Kasumi-1 (cell line): ENCODE measurements at places on chromosomes 1 and 21.

- DNase-seq: no peak
Observed at GRCh38 chr1:175222296-175222938, 29.8 kb upstream of the KIAA0040 start.

GRCh38 chr1:66489151-66489550 lies 44.8 kb upstream of the SGIP1 start:
- no peak for DNase-seq

DNA sequence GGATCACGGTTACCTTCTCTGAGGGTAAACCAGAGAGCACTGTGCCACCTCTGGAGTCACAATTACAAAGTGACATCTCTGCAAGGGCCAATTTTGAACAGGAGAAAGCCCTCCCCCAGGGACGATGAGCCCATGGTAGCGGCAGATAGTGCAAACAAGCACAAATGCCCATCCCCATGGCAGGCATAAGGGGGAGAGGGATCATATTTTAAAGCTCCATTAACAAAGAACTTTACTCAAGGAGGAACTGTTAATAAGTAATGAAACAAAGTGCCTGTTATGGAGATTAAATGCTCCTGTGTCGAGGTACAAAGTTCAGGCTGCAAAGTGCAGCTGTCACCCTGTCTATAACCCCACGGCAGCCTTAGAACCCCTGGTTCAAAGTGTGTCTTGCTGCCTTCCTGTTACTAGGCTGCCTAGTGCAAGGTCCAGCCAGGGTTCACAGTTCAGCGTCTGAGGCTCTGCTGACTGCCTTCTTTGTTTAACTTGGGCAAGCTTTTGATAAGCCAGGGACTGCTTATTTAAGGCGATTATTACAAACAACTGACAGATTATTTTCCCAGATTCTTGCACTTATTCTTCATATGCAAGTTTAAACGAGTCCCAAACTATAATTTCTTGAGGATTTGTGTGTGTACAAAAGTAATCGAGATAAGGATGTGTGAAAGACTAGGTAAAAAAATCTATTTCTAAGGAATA lies 75.7 kb upstream of the NRIP1 start:
- DNase-seq: no peak

- DNase-seq: no peak
Observed at GRCh38 chr1:87052400-87052799, 138.0 kb downstream of the HS2ST1 start.

DNA sequence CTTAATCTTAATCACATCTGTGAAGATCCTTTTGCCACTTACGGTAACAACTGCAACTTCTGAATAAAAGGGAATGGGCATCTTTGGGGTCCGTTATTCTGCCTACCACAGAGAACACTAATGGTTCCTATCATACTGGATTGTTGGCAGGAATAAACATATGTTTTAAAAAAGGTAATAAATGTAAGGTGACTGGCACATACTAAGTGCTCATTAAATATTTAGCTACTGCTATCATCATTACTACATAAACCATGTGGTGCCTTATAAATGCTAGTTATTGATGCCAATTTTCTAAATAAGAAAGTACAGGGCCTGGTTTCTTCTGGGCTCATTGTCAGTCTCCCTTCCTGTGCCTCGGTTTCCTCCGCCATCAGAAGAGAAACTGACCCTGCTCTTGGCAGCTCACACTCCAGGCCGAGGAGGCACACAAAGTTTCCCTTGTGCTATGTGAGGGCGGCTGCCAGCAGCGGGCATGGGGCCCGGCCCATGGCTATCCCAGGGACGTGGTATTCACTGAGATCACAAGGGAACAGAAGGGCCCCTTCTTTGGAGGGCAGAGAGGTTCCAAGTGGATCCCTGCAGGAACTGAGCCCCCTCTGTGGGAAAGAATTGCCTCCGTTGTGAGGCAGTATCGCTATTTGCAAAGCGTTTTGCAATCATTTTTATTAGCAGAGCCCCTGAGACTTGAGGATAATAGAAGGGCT lies 26.2 kb downstream of the NAV1 start:
- DNase-seq: no peak

- DNase-seq: no peak
Observed at GRCh38 chr1:237759377-237759776, 131.3 kb downstream of the ZP4 start.

DNA sequence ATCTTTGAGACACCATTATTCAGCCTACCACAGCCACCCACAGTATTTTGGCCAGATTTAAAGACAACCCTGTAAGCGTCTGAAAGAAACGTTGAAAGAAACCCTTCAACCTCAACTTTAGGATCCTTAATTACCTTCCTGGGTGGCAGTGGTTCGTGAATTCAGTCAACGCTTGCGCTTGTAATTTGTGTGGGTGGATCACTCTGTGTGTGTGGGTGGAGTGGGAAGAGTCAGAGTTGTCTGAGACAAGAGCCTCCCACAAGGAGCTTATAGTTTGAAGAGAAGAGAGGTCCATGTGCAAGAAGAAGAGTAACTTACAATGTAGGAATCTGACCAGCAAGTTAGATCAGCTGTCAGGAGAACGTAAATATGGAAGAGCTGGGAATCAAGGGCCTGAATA lies 8.4 kb downstream of the COQ8A start:
- no peak for DNase-seq

DNA sequence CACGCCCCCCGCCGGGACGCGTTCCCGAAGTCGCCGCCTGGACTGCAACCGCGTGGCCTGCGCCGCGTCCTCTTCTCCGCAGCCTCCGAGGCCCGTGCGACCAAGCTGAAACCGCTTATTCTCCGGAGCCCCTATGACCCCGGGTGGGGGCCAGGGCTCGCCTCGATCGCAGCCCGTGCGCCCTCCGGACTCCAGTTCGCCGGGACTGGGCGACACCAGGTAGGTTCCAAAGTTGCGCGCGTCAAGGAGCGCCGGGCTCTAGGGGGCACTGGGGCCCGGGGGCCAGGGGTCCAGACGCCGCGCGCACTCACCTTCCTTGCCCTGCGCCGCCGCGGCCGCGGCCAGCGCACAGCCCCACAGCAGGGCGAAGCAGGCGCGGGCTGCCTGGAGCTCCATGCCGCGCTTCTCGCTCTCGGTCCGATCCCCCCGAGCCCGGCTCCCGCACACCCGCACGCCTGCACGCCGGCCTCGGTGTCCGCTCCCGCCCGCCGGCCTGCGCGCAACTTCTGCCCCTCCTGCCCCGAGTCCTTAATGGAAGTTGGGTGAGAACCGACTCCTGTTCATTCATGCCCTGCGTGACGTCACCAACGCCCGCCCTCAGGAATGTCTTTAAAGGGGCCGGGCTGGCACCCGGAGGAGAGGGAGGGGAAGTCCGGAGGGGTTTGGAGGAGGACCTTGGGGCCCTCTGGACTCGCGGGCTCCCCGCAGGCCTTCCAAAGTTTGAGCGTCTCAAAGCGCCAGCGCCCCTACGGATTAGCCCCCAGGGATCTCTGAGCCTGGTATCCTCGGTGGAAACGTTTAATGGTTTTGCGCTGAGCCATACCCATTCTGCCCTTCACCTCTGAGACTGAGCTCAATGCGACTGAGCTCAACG lies at the start of gene EPHA2:
Gene EPHA2, minus strand, starts transcription at position 533 of the 874 bp plus-strand sequence. Its CDS starts 137 bp downstream, at position 396.
- no peak for DNase-seq

DNA sequence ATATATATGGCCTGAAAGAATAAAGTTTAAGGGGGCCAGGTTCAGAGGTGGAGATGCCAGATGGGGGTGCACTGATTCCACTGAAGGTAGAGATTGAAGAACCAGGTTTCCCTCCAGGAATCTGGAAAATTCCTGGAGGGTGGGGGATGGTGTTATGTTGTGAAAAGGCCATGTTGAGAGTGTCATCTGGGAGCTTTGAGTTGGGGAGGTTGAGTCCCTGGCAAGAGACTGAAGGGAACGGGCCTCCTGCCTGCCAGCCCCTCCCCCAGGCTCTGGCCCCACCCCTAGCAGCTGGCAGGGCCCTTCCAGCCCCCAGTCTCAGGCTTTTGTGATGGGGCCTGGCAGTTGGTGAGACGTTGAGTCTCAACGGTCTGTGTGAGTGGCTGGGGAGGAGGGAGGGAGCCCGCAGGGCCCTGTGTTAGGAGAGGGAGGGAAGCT lies 4.1 kb downstream of the PTPRU start:
- no peak for DNase-seq

- DNase-seq: no peak
Observed at GRCh38 chr1:204834336-204834735, 36.3 kb upstream of the NFASC start.

GRCh38 chr1:157166590-157166989 lies 28.4 kb upstream of the ETV3 start:
- no peak for DNase-seq

DNA sequence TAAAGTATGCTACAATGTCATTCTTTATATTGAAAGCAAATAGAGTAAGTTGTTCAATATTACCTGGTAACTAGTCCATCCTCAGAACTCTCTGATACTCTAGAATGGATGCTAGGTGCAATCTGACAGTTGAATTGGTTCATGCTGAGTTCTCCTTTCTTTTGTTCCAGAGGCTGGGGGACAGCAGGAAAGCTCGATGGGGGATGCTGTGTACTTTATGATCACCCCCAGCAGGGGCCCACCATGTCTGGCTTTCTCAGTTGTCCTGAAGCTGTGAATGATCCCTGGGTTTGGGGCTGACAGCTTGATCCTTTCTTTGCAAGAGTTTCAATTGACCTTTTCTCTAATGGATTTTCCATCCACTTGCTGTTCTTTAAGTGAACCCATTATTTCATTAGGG lies 22.5 kb downstream of the FMN2 start:
- DNase-seq: no peak

DNA sequence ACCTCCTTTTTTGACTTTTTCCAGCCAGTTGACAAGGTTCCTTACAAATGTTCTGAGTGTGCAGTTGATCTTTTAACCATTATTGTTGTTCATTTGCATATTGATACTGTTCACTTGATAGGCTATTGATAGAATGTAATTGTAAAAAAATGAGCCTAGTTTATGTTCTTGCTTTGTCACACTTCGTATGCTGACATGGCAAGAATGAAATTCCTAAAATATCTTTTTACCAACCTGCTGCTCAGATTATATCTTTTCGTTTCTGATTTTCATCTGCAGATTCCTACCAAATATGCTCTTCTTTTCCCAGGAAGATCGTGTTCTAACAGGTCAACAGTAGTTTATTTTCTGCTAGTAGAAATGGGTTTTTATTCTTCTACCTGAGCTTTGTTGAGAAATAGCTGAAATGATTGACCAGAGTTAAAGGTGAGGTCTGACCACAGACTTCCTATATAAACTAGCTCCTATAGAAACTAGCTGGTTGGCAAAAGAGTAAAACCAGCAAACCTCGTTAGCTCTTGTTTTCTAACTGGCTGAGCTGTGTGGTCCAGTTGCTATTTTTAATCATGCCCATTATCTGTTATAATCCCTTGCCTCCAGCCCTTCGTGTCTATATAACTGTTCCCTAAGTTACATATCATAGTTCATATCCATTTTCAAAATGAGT lies 174.8 kb downstream of the HS2ST1 start:
- no peak for DNase-seq

DNA sequence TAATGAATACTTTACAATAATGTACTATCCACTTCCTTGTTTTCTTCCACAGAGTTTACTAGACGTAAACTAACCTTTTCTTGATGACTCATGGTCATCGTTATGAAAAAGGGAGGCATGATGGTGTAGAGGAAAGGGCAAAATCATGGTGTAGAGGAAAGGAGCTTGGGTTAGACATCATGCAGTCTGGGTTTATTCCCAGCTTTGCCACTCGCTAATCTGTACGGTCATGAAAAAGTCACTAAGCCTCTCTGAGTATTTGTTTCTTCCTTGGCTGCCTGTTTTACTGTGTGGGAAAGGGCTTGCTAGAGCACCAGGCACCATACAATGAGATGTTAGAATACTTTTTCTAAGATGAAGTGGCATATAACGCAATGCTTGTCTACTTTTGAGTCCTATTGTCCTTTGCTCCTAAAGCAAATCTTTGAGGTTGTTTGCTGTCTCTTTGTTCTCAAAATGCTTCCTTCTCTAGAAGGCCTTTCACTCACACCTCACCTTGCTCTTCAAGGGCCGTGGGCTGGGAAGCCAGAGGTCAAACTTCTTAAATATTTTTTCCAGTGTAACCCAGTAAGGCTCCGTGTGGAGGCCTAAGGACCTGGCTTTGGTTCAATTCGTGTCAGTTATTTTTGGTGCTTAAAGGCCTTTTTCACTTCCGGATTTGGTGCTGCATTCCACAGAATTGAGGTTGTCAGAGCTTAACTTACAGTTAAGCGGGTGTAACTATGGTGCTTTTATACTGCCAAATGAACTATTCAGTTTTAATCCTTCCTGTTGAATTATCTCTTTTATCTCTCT lies 9.9 kb upstream of the ETV3 start:
- no peak for DNase-seq

GRCh38 chr1:110570901-110571300 lies 35.3 kb downstream of the KCNA2 start:
- DNase-seq: no peak

GRCh38 chr21:46154955-46155513 lies 345 bp downstream of the FTCD start:
- no peak for DNase-seq

DNA sequence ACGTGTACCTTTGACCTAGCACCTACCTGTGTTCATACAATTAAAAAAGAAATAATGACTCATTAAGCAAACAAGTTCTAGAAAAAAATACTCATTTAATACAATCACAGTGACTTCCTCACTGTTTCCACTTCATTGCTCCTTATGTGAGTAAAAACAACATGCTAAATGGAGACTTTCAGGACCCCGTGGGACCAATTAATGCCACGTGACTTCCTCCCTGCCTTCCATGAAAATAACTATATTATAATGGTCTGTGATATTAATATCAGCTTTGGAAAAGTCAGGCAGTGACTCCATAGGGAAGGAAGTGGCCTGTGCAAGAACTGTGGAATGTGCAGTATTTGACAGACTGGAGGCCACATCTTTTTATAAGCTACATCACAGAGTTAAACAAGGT lies 337.8 kb downstream of the HLX start:
- DNase-seq: no peak

DNA sequence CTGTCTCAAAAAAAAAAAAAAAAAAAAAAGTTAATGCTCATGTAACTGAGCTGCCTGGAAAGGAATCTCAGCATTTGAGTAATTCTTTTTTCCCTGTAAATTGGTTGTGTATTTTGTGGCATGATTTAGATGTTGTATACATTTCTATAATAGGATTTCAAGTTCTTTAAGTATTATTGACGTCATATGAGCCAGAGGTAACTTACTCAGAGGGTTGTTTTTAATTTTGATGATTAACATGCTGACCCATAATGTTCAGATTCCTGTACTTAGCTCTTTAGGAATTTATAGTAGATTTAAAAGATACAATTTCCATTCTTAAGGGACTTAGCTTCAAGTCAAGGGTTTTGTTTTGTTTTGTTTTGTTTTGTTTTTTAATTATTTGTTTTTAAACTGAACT lies 120.4 kb downstream of the CACHD1 start:
- DNase-seq: no peak

- no peak for DNase-seq
Observed at GRCh38 chr1:10901091-10901890, 104.8 kb upstream of the CASZ1 start.

GRCh38 chr1:166944186-166944967 lies 31.0 kb downstream of the ILDR2 start:
- peak; percentile 59 for DNase-seq

GRCh38 chr1:180230791-180231505 lies 884 bp downstream of the LHX4 start:
- DNase-seq: no peak

- DNase-seq: no peak
Observed at GRCh38 chr1:223739366-223740037, 27.2 kb downstream of the CAPN2 start.

GRCh38 chr1:29280409-29281131 lies 44.2 kb downstream of the PTPRU start:
- no peak for DNase-seq

- no peak for DNase-seq
Observed at GRCh38 chr21:36082237-36082664, 12.4 kb downstream of the CBR1 start.
